Cerebellum (tissue), 4 donors: ENCODE measurements at places on chromosomes 6 and 20.

DNA sequence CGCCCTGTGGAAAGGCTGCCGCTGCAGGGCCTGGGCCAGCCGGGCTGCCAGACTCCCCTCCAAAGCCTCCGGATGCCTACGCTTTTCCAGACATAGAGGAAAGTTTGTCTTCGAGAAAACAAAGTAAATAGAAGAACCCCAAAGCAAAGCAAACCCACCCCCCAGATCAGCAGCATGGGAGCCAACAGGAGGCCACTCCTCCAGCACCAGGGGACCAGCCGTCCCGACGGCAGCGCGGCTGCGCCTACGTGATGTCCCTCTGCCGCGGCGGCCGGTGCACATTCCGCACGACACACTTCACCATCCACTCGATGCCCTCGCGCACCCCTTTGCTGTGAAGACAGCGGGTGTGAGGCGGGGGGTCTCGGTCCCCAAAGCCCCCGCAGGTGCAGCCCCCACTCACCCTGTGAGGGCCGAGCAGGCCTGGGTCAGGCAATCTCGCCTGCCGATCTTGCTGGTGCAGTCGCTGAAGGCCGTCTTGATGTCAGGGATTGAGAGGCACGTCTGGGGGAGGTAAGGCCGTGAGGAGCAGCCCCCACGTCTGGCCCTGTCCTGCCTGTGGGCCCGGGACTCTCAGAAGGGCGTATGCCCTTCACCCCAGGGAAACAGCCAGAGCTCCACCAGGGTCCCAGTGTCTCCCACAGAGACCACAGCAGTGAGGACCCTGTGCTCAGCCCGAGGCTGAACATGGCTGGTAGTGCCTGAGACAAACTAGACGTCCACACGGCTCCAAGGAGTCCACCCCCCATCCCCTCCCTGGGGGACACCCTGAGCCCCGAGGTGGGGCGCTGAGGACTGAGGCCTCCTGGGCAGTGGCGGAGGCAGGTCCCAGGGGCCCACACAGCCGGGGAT, 4.0 kb downstream of the TNFRSF6B start:
- no peak for DNase-seq

DNA sequence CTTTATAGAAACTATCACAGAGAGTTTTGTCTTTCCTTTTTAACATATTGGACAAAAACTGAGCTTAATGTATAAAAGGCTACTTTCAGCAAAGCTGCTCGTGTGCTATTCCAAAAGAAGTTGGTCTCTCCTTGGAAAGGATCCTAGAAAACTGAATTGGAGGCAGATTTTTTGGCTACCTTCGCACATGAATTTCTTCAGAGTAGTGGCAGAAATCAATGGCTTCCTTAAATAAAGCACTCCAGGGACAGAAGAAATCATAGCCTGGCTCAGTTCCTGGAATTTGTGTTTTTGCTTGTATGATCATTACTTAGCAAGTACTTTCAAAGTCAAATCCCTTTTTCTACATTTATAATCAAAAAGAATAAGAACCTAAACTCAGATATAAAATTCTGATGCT, 780.3 kb downstream of the PHF3 start:
- DNase-seq, result no peak

- no peak for DNase-seq
These were observed 13.0 kb upstream of the MRPS10 start for GRCh38 chr6:42230345-42231321.

DNA sequence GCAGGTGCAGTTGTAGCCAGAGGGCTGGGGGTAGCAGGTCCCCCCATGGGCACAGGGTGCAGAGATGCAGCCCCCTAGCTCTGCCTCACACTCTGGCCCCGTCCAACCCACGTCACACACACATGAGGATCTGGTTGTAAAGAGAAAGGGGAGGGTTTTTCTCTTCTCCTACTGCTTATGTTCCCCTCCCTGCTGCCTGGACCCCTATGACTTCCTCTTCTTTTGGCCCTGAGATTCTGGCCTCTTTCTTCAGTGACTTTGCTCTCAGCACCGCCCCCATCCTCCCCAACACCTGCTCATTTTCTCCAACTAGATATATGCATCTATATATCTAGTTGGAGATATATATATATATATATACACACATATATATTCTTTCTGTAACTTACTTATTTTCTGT, 9.7 kb downstream of the NOTCH4 start:
- DNase-seq, result no peak

DNA sequence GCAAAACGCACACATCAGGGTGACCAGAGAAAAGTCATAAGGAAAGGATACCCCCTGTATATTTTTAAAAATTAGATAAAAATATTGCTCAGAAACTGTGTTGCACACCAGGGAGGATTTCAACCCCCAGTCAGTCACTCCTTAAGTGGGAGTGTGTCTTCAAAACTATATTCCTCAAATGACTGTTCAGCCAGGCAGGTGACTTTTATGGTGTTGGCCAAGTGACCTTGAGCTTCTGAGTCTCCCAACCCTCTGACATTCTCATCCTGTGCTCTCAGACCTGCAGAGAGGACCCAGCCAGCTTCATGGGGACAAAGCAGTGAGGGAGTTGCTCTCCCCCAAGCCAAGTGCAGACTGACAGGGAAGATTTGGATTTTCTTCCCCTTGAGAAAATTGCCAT, 311.9 kb upstream of the JARID2 start:
- DNase-seq, result no peak

DNA sequence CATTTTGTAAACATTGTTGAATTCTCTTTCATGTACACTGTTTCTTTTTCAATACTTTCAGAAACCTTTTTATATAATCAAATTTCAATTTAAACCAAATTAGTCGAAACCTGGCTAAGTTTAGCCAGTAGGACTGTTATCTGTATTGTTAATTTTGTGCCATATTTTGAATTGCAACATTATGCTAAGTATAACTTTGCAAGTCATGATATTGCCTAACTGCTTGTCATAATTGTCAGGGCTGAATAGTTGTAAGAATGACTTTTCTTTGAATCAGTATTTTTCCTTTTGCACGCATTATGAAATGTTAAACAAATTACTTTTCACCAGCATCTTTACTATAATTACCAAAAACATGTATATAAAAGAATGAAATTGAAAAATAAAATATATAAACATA, 82.7 kb downstream of the SAMD3 start:
- no peak for DNase-seq
